Left colon (tissue), 2 donors: ENCODE measurements at places on chromosomes 7 and 10. TPM values are rescaled to one million over a fixed set of nuclear protein-coding genes. Genes with fewer than 3 reads are reported as not detected.
A peak's percentile ranks its signal among the peaks of the same experiment; 100 is the strongest.

IL2RA gene
- total RNA-seq = 0.61 TPM

ZNF655 gene
- total RNA-seq = 69.9 TPM

GRCh38 chr10:58514111-58514770, 1.6 kb downstream of the BICC1 start:
- no peak for DNase-seq

DNA sequence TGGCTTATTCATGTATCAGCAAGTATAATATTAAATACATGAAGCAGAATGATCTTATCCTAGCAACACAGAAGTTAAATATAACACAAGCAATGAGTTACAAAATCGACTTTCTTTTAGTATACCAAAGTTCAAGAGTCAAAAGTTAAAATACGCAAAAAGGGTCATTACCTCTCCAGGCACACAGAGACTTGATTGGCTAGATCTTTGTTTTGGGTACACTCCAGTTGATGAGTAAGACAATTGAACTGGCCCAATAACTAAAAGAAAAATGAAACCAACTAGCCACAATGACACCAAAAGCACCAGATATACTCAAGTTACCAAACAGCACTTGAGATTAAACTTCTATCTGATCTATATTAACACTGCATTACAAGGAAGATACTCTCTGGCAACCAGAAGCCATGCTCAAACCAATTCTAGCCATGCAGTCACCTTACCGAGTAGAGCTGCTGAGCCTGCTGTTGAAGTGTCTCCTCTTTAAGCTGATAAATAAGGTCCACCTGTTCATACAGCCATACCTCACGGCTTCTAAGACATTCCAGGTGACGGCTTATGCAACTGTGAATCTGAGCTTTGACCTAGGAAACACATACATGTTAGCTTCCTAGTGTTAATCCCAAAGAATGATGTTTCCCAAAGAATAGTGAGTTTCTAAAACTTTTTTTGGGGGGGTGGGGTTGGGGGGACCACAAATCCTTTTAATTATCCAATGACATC, 15.6 kb downstream of the NCOA4 start:
- no peak for DNase-seq

DNA sequence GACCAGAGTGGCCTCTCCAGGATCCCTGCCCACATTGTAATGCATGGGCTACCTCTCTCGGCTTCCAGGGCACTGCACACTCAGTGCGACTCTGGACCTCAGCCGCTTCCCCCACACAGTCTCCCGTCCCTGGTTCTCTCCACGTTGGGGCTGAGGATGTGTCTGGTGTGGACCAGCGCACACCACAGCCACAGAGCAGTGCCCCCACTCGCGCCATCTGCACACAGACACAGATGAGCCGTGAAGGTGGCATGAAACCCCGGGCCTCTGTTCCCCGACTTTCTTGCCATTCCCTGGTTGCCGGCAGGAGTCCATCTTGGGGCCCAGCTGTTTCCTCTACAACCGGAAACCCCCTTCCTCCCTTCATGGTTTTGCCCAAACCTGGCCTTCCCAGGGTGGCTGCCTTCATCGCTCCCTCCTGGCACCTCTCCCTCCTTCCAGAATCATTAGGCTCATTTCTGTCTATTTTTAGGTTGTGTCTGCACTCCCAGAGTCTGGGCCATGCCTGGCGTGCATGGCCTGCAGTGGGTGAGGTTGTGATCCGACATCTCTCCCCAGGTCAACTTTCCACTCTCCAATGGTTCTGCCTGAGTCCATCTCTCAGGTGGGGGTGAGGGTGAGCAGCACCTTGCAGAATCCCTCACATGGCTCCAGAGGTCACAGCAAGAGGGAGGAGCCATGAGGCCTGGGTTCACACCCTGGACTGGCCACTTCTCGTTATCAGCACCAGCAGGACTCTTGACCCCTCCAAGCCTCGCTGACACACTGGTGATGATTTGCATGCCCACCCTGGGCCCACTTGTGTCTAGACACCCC, 10.1 kb downstream of the RASGEF1A start:
- no peak for DNase-seq

DNA sequence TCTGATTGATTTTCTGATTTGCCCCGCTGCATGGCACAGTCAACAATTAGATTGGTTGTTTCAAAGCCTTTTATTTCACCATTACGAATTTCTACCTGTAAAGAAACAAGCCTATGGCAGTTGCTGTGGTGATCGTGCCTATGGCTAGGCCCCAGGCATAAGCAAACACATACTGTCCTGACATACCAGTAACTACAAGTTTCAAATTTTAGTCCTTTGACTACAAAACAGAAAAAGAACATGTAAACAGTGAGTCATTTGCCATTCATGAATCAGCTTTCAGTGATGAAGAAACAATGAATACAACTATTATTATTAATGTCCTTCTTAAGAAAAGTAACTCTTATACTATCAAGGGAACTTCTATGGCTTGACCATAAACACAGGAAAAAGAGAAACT, 168.0 kb upstream of the LRRN3 start:
- DNase-seq = no peak

- peak; percentile 75 for DNase-seq
These were observed 38.5 kb downstream of the ZNF777 start for GRCh38 chr7:149422162-149422913.

- no peak for DNase-seq
These were observed 30.2 kb upstream of the LEP start for GRCh38 chr7:128210590-128211570.

- DNase-seq = no peak
These were observed 123.9 kb upstream of the CDK13 start for GRCh38 chr7:39826166-39826565.
